ENCODE measurements at places on chromosomes 12 and 14.

DNA sequence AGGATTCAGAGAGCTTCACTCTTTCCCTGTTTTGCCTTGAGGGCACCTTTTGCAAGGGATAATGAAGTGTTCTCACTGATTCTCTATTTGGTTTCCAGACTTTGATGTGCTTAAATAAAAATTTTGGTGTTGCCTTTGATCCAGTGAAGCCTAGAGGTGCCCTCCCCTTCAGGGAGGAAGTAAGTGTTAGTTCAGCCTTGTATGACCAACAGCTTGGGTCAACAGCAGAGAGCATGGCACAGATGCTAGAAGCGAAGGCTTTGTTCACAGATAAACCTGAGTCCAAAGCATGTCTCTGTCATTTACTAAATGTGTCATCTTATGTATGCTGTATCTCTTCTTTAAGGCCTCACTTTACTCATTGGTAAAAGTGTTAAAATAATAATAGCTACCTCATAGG is 52.8 kb upstream of the STXBP6 start:
- no peak for DNase-seq

- no peak for DNase-seq
These were observed 41.9 kb upstream of the INF2 start for GRCh38 chr14:104647467-104648043.

GRCh38 chr14:73665130-73665529 is 20.3 kb downstream of the DNAL1 start:
- no peak for DNase-seq

DNA sequence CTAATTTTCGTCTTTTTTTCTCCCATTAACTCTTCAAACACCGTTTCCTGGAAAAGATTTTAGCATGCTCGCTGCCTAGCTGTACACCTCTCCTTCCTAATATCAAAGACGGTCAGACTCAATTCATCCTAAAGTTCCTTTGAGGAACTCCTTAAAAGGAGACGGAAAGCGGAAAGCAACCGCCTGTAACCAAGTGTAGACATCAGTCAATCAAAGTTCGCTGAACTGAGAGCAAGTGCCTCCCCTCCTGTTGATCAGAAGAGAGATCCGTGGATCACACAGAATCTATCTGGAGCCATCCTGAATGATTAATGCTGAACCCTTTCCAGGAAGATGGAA is 412 bp upstream of the TEP1 start:
- no peak for DNase-seq

DNA sequence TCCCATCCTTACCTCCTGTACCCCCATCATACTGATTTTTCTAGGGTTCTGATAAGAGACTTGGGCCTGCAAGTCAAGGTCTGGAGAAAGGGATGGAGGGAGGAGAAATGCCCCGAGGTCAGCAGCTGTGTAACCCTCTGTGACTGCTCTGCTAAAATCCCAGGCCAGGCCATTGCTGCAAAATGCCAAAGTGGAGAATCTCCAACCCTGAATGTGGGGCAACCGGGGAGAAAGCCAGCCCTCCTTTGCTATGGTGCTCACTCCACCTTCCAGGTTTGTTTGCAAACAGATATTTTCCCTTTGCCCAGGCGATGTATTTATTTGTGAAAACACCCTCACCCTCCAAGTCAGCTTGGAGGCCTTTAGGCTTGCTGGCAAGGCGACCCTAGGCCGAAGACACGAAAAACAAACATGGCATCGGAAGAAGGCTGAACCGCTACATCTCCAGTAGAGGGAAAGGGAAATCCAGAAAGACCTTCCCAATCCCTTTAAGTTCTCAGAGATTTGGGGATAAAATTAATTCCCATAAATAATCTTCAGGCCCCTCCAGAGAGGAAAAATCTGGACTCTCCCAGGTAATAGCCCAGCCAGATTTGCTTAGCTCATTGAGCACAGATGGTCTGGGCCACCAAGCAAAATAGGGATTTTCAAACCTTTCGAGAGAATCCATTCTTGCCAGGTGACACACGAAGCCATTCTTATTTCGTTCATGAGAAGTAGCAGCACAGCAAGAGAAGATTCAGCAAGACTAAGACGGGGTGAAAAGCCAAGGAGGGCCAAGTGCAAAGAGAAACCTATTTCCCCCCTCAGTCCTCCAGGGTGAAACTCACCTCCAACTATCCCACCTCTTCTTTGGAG is 1.3 kb upstream of the TBX5 start:
- no peak for DNase-seq

GRCh38 chr14:69152902-69153151 is at the start of gene DCAF5:
TSS of gene DCAF5 (minus strand) at chr14:69153119. CDS start at chr14:69152978, 141 bp downstream.
- no peak for DNase-seq

GRCh38 chr12:11853126-11853525 is 203.7 kb downstream of the ETV6 start:
- no peak for DNase-seq

DNA sequence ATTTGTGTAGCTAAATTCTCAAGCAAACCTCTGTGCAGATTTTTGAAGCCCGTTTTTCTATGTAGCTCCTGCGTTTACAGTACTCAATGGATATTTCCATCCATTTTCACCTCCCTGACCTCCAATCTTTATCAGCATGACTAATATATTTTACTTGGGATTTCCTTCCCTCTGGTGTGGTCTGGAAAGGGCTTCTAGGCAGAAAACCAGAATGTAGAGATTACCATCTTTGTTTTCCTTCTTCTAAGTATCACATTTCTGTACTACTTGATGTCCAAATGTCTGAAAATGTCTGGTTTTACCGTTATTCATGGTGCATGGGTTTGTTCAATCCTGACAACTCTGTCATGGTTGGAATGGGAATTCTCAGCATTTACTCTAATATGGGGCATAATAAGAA is 907.6 kb upstream of the FLRT2 start:
- no peak for DNase-seq

DNA sequence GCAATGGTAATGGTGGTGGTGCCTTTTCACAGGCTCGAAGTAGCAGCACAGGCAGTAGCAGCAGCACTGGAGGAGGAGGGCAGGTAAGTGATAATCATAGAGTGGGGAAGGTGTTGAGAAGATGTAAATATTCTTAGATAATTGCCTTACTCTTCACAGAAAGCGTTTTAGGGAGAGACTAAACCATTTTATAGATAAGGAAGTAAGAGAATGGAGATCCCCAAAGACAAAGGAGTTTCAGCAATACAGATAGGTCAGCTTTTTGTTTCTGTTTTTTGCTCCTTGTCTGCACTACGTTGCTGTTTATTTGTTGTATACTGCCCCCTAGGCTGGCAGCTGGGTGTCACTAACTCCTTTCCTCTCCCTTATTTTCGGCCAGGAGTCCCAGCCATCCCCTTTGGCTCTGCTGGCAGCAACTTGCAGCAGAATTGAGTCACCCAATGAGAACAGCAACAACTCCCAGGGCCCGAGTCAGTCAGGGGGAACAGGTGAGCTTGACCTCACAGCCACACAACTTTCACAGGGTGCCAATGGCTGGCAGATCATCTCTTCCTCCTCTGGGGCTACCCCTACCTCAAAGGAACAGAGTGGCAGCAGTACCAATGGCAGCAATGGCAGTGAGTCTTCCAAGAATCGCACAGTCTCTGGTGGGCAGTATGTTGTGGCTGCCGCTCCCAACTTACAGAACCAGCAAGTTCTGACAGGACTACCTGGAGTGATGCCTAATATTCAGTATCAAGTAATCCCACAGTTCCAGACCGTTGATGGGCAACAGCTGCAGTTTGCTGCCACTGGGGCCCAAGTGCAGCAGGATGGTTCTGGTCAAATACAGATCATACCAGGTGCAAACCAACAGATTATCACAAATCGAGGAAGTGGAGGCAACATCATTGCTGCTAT is 2.0 kb downstream of the SP1 start:
- DNase-seq = peak; percentile 51

DNA sequence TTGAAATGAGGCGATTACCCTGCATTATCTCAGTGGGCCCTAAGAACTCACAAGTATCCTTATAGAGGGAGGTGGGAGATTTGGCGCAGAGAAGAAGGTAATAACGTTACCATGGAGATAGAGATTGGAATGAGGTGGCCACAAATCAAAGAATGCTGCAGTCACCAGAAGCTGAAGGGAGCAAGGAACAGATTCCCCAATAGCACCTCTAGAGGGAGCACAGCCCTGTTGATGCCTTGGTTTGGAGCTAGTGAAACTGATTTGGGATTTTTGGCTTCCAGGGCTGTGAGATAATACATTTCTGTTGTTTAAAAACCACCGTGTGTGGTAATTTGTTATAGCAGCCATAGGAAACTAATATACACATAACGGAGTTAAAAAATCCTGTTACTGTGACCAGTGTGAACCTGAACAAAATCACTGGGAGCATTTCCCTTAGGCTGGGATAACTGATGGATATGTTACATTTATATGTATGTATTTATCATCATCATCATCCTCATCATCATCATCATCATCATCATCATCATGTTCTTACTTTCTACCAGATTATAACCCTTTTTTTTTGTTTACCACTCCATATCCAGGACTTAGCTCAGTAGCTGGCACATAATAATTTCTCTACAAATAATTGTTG is 100.3 kb downstream of the LIN7A start:
- peak; percentile 10 for DNase-seq

DNA sequence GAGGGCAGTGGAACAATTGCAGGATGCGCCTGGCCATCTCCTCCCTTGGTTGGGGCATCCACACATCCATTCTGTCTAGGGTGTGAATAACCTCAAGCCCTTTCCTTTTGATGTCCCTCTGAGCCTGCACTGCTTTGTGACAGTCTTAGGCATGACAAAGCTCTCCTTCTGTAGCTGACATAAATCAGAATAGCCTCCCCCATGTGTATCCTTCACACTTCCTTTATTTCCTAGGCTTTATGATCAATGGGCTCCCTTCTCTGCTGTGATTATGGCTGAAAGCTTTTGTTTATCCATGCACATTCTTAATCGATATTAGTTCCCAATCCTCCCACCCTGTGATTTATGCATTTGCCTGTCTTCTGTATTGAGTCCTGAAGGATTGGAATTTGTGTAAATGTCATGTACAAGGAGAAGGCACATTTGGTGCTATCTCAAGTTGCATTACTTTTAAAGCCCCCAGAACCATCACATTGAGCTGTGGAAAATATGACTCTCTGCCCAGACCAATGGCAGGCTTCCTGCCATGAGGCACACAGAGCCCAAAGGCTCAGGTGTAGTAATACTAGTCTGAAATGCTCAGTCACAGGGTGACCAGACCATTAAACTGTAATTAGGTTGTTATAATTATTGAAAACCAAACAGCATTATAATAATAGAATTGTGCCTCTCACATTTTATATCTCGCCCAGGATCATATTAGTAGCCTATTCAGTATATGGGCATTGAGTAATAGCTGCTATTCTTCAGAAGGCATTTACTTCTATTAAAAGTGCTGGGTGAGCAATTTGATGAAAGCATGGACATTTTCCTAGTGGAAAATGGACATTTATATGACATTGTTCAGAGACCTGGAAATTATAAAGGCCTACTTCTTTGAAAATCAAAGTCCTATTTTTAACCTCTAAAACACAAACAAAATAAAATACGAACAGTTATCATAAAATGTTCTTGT is 14.0 kb downstream of the EMP1 start:
- DNase-seq = no peak

- DNase-seq = no peak
These were observed 89.3 kb downstream of the IRF2BPL start for GRCh38 chr14:76939015-76939742.

DNA sequence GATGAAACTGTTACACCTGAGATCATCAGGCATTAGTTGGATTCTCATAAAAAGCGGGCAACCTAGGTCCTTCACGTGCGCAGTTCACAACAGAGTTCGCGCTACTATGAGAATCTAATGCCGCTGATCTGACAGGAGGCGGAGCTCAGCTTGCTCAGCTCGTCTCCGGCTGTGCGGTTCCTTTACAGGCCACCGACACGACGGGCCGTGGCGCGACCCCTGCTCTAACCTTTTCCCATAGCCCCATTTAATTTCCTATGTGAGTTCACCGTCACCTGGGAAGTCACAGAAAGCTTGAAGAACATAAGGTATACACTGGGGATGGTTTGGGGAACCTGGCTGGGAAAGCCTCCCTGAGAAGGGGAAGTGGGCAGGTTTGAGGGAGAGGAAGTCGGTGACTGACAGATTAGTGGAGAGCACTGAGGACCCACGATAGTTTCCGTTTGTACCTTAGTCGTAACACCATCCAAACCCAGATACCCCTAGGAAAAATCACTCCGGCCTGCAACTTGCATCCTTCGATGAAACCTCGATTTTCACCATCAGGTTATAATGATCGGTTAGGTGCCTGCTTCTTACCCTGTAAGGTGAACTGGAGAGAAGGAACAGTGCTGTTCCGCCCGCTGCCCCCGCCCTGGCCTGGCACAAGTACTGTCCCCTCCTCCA is 2.8 kb upstream of the AAAS start:
- DNase-seq = no peak

GRCh38 chr12:66392266-66392915 is 90.1 kb downstream of the HELB start:
- no peak for DNase-seq

- DNase-seq = no peak
These were observed 10.1 kb downstream of the SPATS2 start for GRCh38 chr12:49377386-49377785.

- no peak for DNase-seq
These were observed 13.1 kb downstream of the CBX5 start for GRCh38 chr12:54266852-54267251.

GRCh38 chr12:65876898-65877721 is 52.8 kb downstream of the HMGA2 start:
- no peak for DNase-seq

DNA sequence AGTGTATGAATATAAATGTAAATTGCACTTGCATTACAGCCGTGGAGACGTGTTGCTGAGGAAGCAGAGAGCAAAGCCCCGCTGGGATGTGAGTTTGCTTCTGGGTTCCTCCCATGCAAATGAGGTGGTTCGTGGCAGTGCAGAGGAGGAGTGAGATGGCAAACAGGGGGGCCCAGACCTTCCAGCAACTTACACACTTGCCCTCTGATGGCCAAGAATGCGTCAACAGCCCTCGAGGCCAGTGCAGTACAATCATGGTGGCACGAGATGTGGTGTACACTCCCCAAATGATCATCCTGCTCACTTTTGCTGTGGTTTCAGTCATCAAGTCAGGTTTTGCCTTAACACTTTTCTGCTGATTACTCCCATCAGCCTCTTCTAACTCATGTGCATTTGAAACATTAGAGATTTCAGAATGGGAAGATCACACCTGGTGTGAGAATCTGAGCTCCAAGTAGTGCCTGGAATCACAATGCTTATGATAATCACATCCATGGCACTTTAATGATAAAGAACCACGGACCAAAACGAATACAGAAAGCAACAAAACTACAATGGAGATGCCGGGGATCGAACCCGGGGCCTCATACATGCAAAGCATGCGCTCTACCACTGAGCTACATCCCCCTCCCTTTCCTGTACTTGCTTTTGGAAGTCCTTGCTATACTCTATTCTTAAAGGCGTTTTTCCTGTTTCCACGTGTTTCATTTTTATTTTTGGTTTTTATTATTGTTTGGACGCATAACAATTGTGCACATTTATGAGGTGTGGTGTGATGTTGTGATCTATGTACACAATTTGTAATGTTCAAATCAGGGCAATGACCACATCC is 7.0 kb upstream of the UBC start:
- peak; percentile 57 for DNase-seq

- peak; percentile 66 for DNase-seq
These were observed 6.4 kb downstream of the SSH1 start for GRCh38 chr12:108850854-108851573.

GRCh38 chr14:83908419-83908818 is 1621.5 kb upstream of the FLRT2 start:
- DNase-seq = no peak

GRCh38 chr12:104694711-104695110 is 238.0 kb downstream of the CHST11 start:
- DNase-seq = no peak

GRCh38 chr12:104536841-104537240 is 80.1 kb downstream of the CHST11 start:
- DNase-seq = no peak

- DNase-seq = no peak
These were observed 14.6 kb downstream of the HNF1A start for GRCh38 chr12:120992989-120993388.

- DNase-seq = no peak
These were observed 4.9 kb downstream of the HEATR4 start for GRCh38 chr14:73553845-73554244.
